ENCODE measurements at places on chromosomes 1 and 21.

DNA sequence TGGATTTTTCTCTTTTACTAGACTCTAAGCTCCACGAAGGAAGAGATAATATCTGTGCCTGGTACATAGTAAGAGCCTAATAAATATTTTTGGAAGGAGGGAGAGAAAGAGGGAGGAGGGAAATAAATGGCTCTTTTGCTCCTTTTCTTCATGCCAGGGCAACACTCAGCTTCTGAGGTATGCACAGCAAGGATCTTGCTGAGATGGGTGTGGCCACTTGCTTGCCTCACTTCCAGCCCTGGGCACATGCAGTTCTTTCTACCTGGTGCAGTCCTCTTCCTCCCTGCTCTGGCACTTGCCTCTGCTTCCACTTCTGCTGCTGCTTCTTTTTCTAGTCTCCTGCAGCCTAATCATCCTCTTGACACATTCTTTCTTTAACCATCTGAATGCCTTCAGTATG, 148.1 kb downstream of the FGGY start:
- DNase-seq: no peak

GRCh38 chr1:201014816-201015200, 8.7 kb downstream of the KIF21B start:
- DNase-seq: no peak

- DNase-seq: no peak
Observed at GRCh38 chr1:33060579-33061083, 20.3 kb upstream of the AZIN2 start.

GRCh38 chr1:170664093-170664827, at the start of gene PRRX1:
Gene PRRX1, plus strand, starts transcription at chr1:170664131. Its CDS starts 88 bp downstream, at chr1:170664219.
- DNase-seq: no peak

DNA sequence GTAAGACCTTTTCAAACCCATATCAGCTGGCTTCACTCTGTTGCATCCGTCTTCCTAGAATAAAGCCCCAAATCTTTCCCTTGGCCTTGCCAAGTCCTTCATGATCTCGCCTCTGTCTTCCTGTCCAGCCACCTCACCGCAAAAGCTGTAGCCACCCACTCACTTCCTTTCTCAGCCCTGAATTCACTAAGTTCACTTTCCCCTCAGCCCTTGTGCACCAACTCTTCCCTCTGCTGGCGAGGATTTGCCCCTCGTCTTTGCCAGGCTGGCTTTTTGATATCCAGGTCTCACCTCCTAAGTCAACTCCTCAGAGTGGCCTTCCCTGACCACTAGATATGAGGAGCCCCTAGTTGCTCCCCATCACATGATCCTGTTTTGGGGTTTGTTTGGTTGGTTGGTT, 3.9 kb upstream of the COL16A1 start:
- DNase-seq: no peak

GRCh38 chr1:202150602-202151001, 6.1 kb upstream of the ARL8A start:
- DNase-seq: no peak

- DNase-seq: no peak
Observed at GRCh38 chr1:228987286-228987685, 252.0 kb downstream of the RHOU start.

DNA sequence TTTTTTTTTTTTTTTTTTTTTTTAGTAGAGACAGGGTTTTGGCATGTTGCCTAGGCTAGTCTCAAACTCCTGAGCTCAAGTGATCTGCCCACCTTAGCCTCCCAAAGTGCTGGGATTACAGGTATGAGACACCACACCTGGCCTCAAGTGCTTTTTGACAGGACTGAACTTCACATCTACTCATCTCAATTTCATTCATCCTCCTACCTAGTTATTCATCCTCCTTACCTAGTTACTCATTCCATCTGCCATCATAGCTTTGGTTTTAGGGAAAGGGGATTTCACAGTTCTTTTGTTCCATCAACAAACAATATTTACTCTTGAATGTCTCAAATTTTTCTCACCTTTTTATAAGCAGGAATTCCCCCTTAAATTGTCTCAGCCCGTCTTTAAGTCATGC, 38.6 kb upstream of the RALGPS2 start:
- DNase-seq: no peak

DNA sequence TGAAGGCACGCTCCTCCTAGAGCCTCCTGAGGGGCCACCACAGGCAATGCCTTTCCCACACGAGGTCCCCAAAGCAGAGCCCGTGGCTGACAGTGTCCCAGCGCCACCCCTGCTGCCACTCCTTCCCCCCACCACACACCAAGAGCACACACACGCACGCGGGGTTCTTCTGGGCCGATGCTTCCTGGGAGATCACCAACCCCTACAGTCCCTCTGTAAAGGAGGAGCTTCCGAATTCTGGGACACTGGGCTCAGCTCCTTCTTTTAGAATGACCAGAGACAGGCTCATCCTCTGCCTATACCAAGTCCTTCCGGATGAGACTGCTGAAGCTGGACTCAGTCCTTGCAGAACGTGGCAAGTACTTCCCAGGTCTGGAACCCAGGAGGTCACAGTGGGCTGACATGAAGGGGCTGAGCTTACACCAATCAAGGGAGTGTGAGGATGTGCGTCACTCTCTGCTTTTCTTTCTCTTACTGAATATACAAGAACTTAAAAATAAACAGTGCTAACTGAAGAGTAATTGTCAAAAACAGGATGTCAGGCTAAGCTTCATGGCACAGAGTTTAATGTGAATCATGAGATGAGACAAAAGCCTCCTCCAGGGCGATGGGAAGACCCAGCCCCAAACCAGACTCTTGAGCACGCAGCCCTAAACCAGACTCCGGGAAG, 12.7 kb downstream of the SSU72 start:
- no peak for DNase-seq

GRCh38 chr1:153404768-153405167, 11.6 kb upstream of the S100A7A start:
- DNase-seq: no peak

GRCh38 chr1:210857146-210857663, 276.7 kb downstream of the KCNH1 start:
- DNase-seq: no peak

- DNase-seq: no peak
Observed at GRCh38 chr1:30601316-30602085, 121.9 kb downstream of the MATN1 start.

DNA sequence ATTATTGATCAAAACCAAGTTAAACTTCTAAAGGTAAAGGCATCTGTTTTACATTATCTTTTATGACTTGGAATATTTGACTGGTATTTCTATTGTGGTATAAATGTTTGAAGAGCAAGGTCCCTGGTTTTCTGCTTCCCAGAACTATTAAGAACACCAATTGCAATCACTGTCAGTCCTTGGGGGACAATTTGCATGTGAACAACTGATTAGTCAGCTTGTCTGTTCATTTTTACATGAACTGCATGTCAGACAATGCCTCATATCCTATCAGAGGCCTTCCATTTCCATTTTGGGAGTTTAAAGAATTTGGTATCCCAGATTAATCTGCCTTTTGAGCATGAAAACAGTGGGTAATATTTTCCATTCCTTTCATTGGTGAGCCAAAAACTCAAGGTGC, 654.9 kb upstream of the USP24 start:
- no peak for DNase-seq

DNA sequence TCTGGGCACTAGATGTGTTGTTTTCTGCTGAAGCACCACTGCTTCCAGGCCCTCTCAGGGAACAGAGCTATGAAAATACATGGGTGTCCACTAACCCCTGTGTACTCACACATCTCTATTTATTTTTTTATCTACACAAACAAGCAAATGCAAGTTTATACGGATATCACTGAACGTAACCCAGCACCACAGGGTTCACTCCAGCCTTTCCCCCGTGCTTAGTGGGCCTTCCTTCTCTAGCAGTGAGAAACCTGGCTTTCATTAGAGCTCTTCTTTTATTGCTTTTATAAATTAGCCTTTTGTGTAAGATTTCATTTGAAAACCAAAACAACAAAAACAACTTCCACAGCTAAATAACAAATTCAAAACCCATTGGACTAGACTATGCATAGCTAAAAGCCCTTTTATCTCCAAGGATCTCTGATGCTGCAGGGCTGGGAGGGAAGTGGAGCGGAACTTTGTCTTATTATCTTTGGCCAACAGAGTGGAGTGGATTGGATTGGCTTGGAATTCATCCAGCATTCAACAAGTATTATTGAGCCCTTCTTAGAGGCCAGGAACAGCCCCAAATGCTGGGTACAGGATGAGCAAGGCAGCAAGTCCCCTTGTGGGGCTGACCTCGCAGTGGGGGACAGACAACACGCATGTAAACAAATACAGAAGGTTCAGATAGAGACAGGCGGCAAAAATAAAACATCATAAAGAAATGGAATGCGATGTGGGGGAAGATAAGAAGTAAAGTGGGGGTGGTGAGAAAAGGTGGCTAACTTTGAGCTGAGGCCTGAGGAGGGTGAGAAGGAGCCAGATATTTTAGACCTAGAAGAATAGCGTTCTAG, 371.8 kb upstream of the POU3F1 start:
- DNase-seq: no peak

DNA sequence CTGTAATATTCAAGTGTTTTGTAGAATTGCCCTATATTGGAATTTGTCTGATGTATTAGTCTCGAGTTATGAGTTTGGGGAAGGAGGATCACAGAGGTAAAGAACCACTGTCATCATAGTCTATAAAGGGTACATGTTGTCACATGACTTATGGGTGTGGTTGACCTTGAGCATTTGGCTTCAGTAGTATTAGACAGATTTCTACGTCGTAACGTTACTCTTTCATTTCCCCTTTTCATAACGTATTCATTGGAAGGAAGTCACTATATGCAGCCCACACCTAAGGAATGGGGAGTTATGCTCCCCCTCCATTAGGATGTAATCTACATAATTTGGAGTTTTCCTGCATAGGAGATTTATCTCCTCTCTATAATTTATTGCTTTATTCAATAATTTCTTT, 110.1 kb upstream of the VAV3 start:
- no peak for DNase-seq

DNA sequence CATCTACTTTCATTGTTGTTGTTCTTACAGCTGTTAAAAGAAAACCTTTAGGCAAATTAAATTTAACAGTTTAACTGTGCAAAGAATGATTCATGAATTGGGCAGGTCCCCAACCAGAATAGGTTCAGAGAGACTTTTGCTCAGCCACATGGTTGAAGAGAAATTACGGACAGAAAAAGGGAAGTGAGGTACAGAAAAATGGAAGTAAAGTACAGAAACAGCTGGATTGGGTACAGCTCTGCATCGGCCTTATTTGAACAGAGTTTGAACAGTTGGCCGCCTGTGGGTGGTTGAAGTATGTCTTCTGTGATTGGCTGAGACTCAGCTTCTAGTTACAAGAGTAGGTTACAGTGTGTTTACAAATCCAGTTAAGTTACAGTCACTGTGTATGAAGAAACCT, 210.1 kb downstream of the FGGY start:
- DNase-seq: no peak

DNA sequence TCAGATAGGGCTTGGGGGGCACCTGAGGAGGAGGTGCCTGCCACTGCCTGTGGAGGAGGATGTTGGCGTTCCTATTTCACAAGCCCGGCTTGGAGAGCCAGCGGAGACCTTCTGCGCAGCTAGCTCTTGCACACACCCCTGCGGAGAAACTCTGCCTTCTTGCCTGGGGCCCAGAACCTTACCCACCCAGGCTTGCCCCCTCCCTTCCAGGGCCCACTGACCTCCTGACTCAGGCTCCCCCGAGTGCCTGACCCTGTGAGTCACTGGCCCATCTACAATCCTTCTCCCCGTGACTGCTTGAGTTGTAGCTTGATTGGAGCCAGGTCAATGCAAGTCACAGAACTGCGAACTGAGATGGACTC, 3.4 kb downstream of the HES2 start:
- DNase-seq: no peak

DNA sequence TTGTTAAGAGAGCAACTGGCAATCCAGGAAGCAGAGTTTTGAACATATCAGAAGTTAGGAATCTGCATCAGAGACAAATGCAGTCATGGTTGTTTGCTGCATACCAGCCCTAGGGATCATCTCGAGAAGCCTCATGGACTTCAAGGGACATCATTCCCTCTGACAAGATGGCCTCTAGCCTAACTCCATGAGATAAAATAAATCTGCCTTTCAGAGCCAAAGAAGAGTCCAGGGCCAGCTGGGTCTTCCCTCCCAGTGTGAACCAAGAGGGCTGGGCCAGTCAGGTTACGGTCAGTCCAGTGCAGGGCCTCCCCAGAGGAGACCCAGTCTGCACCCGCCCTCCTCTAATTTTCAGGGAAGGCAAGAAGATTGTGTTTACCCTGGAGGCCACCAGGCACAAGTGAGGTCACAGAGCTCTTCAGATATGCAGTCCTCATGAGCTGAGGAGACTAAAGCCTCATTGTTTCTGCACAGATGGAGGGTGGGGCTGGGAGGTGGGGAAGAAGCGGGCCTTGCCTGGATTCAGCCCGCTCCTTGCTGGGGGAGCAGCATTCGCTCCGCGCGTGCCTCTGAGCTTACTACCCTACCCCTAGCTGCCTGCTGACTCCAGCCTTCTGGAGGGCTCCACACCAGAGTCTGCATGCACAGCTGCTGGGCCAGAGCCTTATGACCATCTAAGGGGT, 52.8 kb downstream of the CAPN2 start:
- no peak for DNase-seq

- DNase-seq: no peak
Observed at GRCh38 chr1:21115098-21115760, 61.5 kb downstream of the EIF4G3 start.

GRCh38 chr1:110007046-110007830, 22.7 kb downstream of the AHCYL1 start:
- no peak for DNase-seq

DNA sequence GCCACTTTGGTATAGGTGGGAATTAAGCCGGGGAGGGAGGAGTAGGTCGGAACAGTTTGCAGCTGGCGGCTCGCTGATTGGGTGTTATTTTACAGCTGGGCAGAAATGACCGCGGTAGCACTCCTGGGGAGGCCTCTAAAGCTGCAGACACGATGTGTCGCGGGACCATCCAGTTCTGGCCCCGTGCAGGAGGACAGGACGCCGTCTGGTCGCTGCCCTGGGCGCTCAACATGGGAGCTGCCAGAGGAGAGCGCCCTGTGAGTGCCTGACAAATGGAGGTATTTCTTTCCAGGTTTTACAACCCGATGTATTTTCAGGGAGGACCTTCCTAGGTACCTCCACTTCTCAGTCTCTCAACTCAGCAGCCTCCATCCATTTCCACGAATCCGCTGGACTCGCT, 46.2 kb downstream of the CDC7 start:
- DNase-seq: no peak

DNA sequence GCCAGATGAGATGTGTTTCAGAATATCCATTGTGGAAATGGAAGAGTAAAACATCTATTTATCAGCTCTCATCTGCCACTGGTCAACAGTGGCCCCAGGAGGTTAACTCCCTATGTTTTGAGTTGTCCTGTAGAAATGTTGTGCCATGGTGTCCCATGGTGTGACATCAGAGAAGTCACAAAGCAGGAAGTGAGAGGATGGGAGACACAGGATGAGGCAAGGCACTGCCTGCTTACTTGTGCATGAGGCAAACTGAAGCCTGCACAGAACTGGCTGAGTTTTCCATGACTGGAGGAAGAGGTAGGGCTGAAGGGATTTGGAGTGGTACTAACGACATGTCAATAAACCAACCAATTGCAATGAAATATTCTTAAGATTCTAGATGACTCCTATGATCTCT, 131.5 kb upstream of the ZNF644 start:
- DNase-seq: no peak

- no peak for DNase-seq
Observed at GRCh38 chr1:156246781-156247459, 936 bp downstream of the PAQR6 start.
